ENCODE measurements at places on chromosomes 3 and 15.

GRCh38 chr3:31880020-31880419 lies 101.0 kb downstream of the OSBPL10 start:
- no peak for DNase-seq

- DNase-seq: no peak
These were observed 462 bp downstream of the IGDCC3 start for GRCh38 chr15:65377105-65377975.

- no peak for DNase-seq
These were observed 57.9 kb downstream of the TPRA1 start for GRCh38 chr3:127532561-127533203.

DNA sequence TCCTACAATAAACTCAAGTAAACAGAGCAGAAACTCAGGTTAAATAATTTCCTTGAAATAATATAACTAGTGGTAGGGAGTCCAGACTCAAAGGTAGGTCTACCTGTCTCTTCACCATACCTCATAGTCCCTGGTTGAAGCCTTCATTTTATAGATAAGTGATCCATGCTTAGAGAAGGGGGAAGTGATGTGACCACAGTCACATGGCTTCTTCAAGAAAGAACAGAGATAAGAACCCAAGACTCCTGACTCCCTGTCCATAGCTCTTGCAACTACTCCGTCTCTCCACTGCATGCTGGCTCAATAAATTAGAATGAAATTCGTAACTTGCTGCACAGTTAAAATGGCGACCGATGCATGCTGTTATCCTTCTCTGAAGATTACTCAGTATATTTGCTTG lies 11.0 kb upstream of the C15orf61 start:
- no peak for DNase-seq

DNA sequence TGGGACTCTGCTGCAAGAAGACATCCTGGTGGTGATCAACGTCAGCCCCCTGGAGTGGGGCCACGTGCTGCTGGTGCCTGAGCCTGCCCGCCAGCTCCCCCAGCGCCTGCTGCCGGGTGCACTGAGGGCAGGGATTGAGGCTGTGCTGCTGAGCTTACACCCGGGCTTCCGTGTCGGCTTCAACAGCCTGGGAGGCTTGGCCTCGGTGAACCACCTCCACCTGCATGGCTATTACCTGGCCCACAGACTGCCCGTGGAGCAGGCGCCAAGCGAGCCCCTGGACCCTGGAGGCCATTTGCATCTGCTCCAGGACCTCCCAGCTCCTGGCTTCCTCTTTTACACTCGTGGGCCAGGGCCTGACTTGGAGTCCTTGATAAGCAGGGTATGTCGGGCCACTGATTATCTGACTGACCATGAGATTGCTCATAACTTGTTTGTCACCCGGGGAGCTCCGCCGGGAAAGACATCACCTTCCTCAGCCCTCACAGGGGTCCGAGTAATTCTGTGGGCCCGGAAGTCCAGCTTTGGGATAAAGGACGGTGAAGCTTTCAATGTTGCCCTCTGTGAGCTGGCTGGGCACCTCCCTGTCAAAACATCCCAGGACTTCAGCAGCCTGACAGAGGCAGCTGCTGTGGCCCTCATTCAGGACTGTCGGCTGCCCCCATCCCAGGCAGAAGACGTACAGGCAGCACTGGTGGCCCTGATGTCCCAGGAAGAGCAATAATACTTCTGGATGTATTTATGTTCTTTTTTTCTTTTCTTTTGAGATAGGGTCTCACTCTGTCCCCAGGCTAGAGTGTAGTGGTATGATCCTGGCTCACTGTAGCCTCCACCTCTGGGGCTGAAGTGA lies 7.6 kb downstream of the GDPGP1 start:
- DNase-seq: no peak

GRCh38 chr3:134180761-134181160 lies 69.9 kb downstream of the RYK start:
- no peak for DNase-seq

GRCh38 chr3:126546013-126546412 lies 12.7 kb downstream of the C3orf22 start:
- DNase-seq: no peak

DNA sequence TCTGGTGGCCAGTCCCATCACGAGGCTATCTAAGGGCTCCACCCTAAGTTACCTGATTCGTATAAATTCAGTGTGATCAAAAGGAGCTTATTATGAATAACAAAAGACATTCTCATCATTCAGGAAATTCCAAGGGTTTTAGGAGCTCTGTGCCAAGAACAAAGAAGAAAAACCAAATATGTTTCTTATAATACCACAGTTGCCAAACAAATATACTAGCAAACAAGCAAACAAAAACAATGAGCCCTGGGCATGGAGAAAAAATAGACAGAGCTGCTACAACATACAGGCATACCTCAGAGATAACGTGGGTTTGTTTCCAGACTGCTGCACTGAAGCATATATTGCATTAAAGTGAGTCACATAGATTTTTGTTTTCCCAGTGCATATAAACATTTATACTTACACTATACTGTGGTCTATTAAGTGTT lies 20.2 kb upstream of the CFAP161 start:
- DNase-seq: no peak

Measured in NCI-H1417 treated with DMSO at 0.1 percent for 48 hours (cell line).